ENCODE measurements at places on chromosomes 12 and 14.

- peak; percentile 56 for DNase-seq
Measured at GRCh38 chr14:100317912-100318808, 5.0 kb upstream of the SLC25A47 start.

DNA sequence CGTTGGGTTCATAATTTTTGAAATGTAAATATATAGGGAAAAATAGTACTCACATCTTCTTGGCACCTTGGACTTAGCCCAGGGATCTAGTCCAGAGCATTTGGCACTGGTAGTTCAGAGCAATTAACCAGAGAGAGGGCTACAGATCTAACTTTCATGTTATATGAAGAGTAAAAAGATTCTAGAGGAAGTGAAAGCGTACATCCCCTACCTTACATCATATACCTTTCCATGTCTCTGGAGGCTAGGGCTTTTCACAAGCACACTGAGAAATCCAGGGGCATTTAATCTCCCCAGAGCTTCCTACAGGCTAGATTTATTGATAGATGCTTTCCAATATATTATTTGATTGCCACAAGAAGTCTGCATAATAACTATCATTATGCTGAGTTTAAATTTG, 687.5 kb upstream of the FBXO33 start:
- no peak for DNase-seq

DNA sequence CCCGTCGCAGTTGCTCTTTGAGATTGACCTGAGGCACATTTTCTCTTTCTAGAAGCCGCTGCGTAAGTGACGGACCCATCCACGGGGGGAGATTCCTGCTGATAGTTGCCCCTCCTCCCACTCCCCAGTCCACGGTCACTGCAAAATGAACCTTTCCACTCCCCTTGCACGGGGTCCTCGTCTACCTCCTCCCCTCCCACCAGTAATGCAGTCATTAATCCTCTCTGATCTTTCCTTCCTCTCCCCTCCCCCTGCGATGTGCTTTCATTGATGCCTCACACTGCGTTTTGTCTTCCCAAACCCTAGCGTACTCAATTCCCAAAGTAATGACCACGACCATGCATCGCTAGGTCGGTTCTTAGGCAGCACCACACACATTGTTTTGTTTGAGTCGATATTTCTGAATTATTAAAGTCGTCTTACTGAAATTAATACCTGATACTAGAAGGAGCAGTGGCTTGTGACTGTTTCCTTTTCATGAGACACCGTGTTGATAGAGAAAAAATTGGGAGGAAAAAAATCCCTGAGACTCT, 857 bp downstream of the ETNK1 start:
- peak; percentile 6 for DNase-seq

GRCh38 chr12:92745856-92746550, 43.2 kb downstream of the PLEKHG7 start:
- no peak for DNase-seq

- DNase-seq, result no peak
Measured at GRCh38 chr12:66514581-66514980, 164.3 kb downstream of the GRIP1 start.

GRCh38 chr14:74843653-74844052, 32.3 kb downstream of the PROX2 start:
- DNase-seq, result no peak

DNA sequence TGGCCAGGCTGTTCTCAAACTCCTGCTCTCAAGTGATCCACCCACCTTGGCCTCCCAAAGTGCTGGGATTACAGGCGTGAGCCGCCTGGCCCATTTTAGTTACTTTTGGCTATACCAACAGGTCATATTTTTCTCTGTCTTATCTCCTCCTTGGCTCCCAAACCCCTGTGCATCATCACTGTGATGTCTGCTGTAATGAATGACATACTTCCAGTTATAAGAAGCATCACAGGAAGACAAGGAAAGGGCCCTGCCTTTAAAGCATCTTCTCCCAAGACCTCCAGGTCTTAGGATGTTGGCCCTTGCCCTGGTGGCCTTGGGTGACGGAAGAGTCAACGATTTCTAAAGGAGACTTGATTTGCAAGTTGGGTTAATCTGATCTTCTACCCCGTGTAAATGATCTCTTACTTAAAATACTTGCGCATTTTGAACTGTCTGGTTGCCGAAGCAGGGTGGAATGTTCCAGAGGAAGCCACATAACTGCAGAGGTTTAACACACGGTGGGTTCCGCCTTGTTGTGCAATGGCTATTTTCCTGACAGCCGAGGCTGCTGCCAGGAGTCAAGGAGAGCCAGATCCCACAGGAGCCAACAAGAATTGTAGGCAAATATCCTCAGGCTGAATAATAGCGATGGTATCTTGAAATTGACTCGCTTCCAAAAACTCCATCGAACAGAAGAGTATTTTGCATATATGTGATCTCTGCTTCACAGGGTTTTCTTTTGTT, 55.7 kb upstream of the PLXNC1 start:
- no peak for DNase-seq

DNA sequence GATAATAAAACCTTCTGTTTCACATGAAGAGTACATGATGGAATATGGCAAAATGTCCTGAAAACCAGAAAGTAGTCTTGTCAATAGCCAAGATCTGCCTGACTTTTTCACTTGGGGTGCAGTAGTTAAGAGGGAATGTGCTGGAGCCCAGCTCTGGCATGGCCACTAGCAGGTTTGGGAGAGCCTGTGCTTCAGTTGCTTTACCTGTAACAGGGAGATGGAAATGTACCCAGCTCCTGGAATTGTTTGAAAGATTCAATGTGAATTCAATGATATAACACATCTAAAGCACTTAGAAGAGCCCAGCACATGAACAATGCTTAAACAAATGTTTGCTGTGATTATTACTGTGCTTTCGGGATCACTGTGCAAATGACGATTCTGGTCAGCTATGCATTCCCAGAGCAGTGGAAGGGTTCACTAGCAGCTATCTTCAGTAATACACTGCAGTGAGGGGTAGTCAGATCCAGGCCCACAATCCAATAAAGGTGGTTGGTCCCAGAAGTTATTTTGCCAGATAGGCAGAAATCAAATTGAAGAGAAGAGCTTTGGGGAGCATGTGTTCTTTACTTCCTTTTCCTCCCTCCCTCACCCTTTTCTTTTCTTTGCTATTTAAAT, 224.9 kb downstream of the APAF1 start:
- no peak for DNase-seq

- DNase-seq, result peak; percentile 89
Measured at GRCh38 chr12:64610079-64610659, at the start of gene RASSF3. Gene RASSF3, plus strand, starts transcription at chr12:64610495. Its CDS starts 138 bp downstream, at chr12:64610633.

DNA sequence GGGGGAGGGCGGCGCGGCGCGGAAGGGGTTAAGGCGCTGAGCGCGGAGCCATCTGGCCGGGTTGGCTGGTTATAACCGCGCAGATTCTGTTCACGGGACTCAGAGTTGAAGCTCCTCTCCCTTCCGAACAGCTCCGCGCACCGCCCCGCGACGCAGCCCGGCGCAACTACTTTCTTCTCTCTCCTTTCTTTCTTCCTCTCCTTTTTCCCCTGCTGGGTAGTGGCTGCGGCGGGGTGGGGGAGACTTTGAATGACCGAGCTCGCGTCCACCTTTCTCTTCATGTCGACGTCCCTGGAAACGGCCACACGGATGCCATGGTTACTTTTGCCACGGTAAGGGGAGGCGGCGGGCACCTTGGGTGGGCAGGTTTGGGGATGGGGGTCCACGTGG, at the start of gene NTF3:
Gene NTF3, plus strand, starts transcription at position 98 of the 390 bp plus-strand sequence. Its CDS starts 217 bp downstream, at position 315.
- no peak for DNase-seq

- no peak for DNase-seq
Measured at GRCh38 chr12:94091624-94092023, 56.8 kb upstream of the PLXNC1 start.

DNA sequence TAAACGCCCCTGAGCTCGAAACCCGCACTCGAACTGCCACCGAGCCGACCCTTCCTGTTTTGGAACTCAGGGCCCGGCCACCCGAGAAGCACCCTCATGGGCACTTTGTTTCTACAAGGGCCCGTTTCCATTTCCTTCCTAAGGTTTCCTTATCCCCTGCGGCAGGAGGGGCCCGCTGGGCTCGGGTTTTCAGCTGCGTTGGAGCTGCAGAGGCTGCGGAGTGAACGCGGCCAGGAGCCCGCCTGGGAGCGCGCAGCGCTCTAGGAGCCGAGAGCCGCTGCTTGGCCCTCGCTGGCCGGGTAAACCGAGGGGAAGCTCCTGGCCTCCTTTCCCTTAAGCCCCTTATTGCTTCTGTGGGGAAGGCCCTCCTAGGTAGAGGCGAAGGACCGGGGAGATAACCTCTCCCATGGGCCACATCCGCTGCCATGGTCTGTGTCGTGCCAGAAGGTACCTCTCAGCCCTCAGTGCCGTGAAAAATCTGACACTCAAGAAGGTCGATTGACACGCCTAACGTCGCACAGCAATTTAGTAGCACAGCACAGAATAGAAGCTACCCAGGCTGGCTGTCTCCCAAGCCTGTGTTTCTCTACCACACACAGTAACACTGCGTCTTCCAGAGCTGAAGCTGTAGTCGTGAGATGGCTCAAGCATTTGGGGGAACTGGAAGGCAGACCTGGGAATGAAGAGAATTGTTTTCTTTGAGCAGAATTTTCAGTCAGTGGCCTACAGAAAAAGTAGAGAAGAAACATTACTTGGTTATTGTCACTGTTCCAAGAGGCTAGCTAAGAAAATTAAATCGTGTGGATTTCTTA, 12.9 kb upstream of the CALM1 start:
- DNase-seq, result peak; percentile 52

DNA sequence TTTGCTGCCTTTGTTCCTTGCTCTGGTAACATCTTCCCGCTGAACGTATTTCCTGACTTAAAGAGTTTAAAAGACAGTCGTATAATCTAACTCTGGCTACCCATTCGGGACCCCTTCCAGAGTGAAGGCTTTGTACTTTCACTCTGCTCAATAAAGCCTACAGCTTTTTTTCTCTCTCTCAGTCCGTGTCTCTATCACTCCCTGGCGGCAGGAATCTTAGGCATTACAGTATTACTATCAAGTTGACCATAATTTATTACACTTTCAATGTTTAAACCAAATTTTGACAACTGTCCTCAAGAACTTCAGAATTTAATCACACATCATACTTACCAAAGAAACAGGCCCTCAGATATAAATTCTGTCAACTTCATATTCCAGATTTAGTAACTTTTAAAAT, 967.9 kb downstream of the FSCB start:
- no peak for DNase-seq

- no peak for DNase-seq
Measured at GRCh38 chr12:75087654-75088053, 122.0 kb downstream of the KCNC2 start.

DNA sequence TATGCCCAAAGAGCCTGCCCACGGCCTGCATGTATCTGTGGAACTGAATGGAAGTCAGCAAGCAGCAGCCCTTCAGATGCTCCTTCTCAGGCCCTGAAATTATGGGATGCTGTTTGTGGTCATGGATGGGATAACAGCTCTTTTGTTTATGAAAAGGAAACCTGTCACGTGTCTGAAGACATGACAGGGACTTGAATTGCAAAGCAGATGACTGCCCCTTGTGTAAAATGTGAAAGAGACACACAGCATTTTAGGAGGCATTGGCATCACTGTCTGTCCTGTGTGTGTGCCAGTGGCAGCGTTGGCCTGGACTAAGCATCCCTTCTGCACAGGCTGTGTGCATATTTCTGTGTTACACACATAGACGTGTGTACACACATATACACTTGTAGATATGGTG, 192.1 kb downstream of the VRK1 start:
- no peak for DNase-seq

DNA sequence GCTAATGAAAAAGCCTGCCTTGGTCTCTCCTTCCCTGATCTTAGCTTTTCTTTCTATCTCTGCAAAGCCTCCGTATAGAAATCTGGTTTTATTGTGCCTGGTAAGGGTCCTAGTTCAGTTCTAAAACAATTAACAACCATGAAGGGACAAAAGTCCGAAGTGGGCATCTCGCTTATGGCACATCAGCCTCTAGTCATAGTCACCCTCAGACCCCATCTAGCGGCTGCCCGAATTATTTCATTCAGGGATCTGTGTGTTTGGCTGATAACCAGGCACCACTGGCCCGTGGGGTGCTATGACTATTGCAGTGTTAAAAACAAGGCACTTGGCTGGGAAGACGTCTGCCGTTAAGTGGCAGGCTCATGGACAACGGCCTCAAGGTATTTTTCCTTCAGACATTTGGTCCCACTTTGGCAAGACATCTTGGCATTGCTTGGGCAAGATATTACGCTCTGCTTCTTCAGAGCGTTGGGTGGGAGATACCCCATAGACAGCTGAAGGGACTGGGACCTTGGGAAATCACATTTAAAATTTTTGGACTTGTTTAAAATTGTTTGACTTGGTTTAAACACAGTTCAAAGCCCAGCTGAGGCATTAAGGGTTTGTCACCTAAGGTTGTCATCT, 87.1 kb downstream of the SINHCAF start:
- DNase-seq, result peak; percentile 57

GRCh38 chr14:28876572-28876945, 110.0 kb downstream of the FOXG1 start:
- DNase-seq, result no peak

- no peak for DNase-seq
Measured at GRCh38 chr12:107917912-107918800, 143.7 kb downstream of the ASCL4 start.

DNA sequence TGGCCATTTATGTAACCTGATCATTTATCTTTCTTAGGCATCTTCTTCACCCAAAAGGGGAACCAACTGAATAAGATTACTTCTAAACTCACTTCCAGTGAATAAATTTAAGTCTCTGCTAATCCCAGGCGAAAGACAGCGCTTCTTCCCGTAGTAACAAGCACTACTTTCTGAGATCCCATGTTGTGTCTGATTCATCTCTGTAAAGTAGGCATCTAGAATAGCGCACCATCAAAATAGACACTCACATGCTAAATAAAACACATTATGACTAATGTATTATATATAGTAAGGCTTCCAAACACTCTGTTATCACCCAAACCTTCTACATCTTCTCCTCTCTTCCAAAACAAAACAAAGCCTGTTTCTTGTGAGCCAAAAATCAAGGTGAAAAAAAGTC, 15.1 kb downstream of the GTF2A1 start:
- DNase-seq, result no peak

DNA sequence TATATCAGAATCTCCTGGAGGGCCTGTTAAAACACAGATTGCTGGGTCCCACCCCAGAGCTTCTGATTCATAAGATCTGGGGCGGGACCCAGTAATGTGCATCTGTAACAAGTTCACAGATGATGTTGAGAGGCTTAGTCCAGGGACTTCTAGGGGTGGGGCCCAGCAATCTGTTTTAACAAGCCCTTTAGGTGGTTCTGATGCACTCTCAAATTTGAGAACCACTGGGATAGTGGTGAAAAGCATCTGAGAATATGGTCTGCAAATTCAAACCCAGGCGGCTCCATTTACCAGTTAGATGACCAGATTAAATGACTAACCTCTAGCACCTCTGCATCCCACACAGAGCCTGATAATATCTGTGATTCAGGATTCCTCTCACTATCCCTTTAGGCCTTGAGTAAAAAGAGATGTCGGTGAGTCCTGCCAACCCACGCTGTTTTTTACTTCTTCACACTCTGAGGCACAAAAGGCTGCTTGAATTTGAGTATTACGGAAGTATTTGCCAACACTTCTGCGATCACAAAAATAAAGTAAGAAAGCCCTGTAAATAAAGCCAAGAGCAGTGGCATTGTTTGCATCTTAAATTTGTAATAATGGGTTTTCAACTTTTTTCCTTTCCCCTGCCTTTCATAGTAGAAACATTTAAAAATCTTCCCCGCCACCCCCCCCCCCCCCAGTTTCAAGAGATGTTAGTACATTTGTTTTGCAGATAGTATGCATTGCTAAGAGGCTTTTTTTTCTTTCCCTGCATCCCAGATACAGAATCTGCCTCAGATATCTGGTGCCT, 1.8 kb upstream of the FRS2 start:
- no peak for DNase-seq

- no peak for DNase-seq
Measured at GRCh38 chr14:56808110-56808382, 2.2 kb downstream of the OTX2 start.

- no peak for DNase-seq
Measured at GRCh38 chr12:50533971-50534370, 29.2 kb downstream of the DIP2B start.

- DNase-seq, result no peak
Measured at GRCh38 chr12:2389079-2389790, 336.4 kb downstream of the CACNA1C start.
